Stimulated activated CD4-positive, alpha-beta T cell treated with anti-CD3 and anti-CD28 coated beads, Interleukin-15, amount 100 ng/mL, for 1 hour (primary cell): ENCODE measurements at places on chromosomes 3 and 15.

DNA sequence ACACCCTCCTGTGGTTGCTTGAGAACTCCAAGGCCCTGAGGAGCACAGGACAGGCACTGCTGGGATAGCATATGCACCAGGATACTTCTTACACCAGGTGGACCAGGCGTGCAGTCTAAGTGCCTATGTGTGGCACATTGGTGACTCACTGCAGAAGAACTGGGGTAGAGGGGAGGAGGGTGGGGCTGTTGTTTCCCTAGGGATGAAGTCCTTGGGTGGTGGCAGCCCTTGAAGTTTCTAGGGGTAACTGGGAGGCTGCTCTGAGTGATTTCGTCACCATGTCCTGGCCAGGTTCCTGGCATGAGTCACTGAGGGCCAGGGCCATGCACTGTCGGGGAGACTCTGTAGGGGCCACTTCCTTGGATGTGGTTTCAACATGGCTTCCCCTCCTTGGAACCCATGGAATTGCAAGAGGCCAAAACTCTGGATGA lies 15.9 kb downstream of the MYZAP start:
- DNase-seq = no peak

GRCh38 chr3:167700046-167700445 lies 34.6 kb downstream of the PDCD10 start:
- DNase-seq = no peak

DNA sequence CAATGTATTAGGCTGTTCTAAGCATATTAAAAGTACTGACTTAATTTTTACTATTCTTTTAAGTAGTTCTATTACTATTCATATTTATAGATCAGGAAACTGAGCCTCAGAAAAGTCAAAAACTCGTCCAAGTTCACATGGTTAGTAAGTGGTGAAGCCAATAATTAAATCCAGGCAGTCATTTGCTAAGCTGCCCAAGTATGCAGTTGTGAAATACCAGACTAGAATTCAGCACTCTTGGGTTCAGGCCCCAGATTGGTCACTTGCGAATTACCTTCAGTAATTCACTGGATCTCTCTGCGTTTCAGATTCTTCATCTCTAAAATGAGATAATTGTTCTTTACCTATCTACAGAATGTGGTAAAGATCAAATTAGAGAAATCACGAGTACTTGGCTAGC lies 161.9 kb upstream of the CADPS start:
- DNase-seq = no peak

- DNase-seq = no peak
Observed at GRCh38 chr15:95174301-95175259, 943.2 kb downstream of the MCTP2 start.

- DNase-seq = no peak
Observed at GRCh38 chr3:119690043-119690656, 12.7 kb upstream of the CFAP91 start.
